ENCODE measurements at places on chromosomes 13 and 19.

DNA sequence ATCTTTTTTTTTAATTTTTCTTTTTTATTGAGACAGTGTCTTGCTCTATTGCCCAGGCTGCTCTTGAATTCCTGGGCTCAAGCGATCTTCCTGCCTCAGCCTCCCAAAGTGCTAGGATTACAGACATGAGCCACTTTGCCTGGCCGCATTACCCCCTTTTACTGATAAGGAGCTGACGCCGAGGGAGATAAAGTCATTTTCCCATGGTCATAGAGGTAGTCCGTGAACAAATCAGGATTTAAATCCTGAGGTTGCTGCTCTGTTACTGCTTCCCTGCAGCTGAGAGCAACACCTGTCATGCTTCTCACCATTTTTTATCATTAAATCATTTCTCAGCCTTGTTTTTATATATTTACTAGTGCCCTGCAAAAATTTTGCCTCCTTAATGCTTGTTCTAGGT, 7.4 kb downstream of the CYSLTR2 start:
- DNase-seq, result no peak

DNA sequence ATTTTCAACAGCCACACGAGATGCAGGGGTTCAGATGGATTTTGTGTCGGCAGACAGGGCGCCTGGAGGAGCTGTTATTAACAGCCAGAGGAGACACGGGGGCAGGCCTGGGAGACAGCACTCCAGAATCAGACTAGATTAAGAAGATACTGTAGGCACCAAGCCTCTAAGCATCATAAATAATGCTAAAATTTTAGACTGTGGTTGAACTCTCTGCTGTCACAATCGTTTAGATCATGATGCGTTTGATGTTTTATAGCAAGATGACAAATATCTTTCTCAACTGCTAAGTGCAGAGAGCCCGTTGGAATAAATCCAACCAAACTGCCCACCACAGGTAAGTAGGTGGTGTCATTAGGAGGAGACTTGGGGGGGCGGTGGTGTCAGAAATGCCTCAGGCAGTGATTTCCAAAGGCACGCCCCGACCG, 63.9 kb downstream of the CEBPG start:
- peak; percentile 9 for DNase-seq

- no peak for DNase-seq
These were observed 34.1 kb upstream of the SERPINE3 start for GRCh38 chr13:51305271-51305967.

DNA sequence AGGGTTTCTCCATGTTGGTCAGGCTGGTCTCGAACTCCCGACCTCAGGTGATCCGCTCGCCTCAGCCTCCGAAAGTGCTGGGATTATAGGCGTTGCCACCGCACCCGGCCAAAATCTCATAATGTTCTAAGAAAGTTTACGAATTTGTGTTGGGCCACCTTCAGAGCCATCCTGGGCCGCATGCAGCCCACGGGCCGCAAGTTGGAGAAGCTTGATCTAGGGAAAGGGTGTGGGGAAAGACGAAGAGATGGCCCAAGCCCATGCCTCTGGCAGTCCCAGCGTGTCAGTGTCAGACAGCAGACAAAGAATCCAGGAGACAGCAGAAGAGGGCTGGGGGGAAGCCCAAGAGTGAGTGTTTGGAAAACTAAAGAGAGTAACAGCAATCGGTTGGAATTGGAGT, 17.3 kb upstream of the PNMA8C start:
- no peak for DNase-seq

DNA sequence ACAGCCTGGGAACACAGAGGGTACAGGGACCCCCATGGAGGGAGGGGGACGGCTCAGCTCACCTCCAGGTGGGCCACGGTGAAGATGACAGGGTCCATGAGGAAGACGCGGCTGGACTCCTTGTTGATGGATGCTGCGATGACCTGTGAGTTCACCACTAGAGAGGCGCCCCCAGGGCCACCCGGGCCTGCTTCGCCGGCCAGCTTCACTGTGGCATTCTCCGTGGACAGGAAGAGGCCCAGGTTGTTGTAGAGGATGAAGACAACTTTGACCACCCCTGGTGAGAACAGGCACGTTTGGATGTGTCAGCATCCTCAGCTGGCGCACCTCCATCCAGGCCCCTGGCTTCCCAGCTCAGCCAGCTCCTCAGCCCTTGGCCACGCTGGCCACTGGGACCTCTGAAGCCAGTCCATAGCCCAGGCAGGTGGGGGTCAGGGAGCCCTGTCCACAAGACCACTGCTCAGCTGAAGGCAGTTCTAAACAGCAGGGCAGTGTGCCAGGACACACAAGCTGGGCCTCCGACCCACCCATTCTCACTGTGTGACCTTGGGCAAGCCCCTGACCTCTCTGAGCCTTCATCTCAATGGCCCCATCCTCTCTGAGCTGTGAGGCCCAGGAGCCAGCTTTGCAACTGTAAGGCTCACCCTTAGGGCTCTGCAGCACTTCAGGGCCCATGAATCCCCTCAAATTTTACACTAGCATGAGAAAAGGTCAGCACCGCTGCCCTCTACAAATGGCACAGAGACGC, 22.1 kb upstream of the ASF1B start:
- no peak for DNase-seq

DNA sequence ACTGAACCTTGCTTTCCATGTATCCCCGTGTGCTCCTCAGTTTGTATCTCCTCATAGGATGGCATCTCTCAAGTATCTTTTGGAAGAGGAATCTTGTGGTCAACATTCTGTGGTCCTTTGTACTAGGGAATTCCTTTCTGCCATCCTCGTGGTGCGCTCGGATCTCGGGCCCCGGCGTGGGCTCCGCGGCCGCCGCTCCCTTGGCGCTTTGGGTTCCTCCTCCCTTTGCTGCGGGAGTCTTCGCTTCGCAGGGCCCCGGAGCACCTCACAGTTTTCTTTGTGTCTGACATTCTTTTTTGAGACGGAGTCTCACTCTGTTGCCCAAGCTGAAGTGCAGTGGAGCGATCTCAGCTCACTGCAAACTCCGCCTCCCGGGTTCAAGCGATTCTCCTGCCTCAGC, 264.7 kb downstream of the IRS2 start:
- DNase-seq, result no peak

- DNase-seq, result no peak
These were observed 2.8 kb downstream of the MYH14 start for GRCh38 chr19:50206191-50206590.

GRCh38 chr19:11067356-11068113, 21.7 kb upstream of the LDLR start:
- no peak for DNase-seq

DNA sequence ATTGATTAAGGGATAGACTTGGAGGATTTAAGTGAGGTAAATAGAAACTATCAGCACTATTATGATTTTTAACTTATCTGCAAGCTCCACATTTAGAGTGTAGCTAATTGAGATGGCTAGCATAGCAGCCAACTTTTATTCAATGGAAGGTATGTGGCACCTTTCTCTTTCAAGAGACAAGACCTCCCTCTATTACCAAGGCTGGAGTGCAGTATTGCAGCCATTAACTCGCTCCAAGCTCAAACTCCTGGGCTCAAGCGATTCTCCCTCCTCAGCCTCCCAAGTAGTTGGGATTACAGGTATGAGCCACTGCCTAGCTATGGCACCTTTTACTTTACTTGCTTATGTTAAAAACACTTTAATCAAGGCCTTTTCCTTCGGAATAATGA, 8.2 kb downstream of the TPT1 start:
- DNase-seq, result no peak

- DNase-seq, result no peak
These were observed 789.1 kb upstream of the SLITRK5 start for GRCh38 chr13:86882107-86882506.

- DNase-seq, result no peak
These were observed 133.4 kb upstream of the PEG3 start for GRCh38 chr19:56973713-56974555.

GRCh38 chr13:40445557-40445990, 220.9 kb downstream of the FOXO1 start:
- no peak for DNase-seq

Data from activated naive CD4-positive, alpha-beta T cell treated with anti-CD3 and anti-CD28 coated beads, Interleukin-2, amount 10 ng/mL, durations not matched to agents 7 days and 5 days (primary cell).